Left renal pelvis (tissue), 4 donors: ENCODE measurements at places on chromosomes 3 and 15.

DNA sequence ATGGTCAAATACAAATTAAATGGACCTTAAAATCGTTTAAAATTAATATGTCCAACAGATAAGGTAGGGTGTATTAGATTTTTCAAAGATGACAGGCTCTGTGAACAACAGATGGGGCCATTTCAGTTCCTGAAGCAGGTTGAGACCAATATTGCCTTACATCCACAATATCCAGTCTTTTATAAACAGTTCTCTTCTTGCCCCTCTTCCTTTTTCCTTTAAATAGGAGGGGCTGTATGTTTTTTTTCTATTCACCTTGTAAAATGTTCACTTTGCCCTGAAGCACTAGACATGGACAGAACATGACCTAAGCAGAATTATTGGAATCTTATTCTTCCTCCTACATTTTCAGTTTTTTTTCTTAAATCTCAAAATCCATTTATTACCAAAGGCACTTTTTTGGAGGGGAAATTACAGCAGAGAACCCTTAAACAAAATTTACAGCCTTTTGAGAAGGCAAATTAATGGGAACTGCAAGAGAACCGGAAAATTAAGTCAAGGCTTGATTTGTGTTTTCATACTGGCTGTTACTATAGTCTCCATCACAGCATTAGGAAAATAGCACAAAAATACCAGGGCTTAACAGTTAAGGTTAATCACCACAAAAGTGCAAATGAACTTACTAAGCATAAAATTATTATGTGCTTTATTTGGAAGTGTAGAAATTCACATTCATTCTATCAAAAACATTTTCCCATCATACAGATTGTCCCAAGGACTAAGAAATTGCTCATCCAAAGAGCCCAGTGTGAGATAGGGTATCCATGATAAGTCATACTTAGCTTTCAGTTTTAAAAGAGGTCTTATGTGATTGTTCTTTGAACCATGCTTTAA is 55.8 kb downstream of the CMSS1 start:
- DNase-seq, result no peak

DNA sequence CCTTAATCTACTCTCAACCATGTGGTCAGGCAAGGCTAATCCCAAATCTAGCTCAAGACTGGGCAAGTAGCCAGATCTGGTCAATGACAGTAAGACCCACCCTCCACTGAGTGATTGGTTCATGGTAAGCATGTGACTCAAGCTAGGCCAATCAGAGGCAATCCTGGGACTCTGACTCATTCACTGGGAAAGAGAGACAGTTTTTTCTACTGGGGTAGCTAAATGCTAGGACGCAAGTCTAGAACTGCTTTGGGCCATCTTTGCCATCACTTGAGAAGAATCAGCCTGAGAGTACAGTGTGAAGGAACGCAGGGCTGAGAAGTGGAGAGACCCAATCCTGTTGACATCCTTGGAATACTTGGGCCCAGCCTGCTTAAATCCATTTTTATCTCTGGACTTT is 9.4 kb upstream of the RAD18 start:
- no peak for DNase-seq

- DNase-seq, result no peak
These were observed 235.8 kb downstream of the FHIT start for GRCh38 chr3:61015408-61015807.

DNA sequence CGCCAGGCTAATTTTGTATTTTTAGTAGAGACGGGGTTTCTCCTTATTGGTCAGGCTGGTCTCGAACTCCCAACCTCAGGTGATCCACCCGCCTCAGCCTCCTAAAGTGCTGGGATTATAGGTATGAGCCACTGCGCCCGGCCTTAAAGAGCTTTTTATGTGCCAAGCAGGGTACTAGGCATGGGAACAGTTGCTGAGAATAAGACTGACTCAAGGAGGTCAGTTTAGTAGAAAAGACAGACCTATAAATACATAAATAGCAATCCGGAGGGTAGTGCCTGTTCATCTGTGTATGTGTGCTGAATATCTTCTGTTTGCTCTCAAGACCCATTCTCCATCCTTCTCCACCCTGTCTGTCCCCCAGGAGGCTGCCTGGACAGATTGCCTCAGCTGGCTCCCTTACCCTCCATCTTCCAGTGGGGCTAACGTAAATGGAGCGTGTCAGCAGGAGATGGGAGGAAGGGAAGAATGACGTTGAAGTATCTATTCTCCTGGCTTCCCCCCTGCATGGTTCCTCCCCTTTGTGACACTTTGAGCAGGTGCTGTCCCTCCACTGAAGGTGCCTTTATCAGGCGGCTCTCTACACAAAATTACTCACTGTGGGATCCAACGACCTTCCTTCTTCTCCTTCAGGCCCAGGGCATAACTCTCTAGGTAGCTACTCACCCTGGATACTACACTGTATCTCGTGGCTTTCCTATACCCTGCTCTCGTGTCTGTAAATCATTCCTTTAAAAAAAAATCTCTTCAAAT is 31.1 kb downstream of the FBXO40 start:
- no peak for DNase-seq

- DNase-seq, result no peak
These were observed 88.8 kb upstream of the ABI3BP start for GRCh38 chr3:101081999-101082398.

GRCh38 chr3:15044326-15044725 is 20.8 kb downstream of the MRPS25 start:
- no peak for DNase-seq

GRCh38 chr15:76217029-76217881 is 94.0 kb downstream of the ETFA start:
- no peak for DNase-seq

DNA sequence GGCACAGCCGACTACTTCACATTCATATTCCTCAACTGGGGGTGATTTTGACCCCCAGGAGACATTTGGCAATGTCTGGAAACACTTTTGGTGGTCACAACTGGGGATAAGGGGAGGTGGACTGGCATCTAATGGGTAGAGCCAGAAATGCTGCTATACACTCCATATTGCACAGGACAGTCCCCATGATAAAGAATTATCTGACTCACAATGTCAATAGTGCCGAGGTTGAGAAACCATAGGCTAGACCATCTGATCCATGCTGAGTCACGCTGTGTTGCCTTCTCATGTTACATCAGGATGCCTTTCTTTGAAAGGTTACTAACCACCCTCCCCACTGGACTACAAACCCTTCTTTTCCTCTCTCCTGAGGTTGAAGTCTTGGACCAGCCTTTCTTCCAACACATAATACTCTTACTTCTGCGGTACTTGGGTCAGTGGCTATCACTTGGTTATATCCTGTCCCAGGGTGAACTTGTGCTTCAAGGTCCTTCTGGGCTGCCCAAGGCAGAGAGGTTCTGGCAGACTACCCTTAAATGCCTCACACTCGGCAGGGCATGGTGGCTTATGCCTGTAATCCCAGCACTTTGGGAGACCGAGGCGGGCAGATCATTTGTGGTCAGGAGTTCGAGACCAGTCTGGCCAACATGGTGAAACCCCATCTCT is 68.8 kb downstream of the CTNNB1 start:
- no peak for DNase-seq
